ENCODE measurements at places on chromosomes 2 and 18.

GRCh38 chr2:54041135-54041534, 70.3 kb upstream of the PSME4 start:
- DNase-seq: peak; percentile 82

DNA sequence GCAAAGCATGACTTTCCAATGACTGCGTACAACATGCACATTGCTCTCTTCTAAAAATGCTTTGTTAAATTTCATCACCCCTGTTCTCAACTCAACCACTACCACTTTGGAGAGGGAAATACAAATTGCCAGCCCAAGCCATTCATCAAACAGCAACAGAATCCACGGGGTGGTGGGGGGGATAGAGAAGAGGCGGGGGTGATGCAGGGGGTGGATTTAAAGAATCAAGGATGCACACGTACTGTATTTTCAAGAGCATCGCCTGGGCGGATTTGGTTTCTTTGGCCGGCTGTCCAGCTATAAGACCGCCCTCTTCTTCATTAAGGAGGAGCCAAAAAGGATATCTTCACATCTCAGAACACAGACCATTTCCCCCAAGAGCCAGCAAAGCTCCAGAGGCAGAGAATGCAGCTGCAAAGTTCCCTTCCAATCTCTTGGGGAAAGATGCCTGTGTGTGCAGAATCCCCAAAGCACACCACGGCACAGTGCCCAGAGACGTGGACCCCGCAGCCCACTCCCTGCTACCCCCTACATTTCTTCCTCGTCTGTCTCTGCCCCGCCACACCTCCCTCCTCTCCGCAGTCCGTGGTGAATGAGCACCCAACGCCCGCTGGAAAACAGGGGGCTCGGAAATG, 977 bp downstream of the SLC8A1 start:
- no peak for DNase-seq

- no peak for DNase-seq
These were observed 110.4 kb upstream of the GULP1 start for GRCh38 chr2:188181067-188181838.

DNA sequence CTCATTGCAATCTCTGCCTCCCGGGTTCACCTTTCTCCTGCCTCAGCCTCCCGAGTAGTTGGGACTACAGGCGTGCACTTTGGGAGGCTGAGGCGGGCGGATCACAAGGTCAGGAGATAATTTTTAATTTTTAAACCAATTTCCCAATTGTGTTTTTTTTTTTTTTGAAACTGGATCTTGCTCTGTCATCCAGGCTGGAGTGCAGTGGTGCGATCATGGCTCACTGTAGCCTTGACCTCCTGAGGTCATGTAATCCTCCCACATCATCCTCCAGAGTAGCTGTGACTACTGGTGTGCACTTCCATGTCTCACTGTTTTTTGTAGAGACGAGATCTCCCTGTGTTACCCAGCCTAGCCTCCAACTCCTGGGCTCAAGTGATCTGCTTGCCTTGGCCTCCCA, 49.3 kb downstream of the GLS start:
- no peak for DNase-seq

DNA sequence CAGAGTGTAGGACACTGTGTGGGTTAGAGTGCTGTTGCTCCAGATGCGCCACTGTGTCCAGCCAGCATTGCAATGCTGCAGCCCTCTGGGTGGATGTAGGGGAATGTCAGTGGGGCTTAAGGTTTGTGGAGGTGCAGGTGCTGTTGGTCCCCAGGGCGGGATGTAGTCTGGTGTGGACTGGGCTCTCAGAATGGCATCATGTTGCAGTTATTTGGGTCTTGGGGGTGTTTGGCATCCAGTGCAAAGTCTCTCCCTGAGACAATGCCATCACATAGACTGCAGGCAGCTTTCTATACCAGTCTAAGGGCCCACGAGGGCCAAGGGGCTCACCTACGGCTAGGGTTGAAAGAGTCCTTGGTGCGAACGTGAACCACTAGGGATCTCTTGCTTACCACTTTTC, 275.3 kb downstream of the SOX11 start:
- DNase-seq: no peak

GRCh38 chr2:215921895-215922294, 91.5 kb downstream of the MREG start:
- no peak for DNase-seq

DNA sequence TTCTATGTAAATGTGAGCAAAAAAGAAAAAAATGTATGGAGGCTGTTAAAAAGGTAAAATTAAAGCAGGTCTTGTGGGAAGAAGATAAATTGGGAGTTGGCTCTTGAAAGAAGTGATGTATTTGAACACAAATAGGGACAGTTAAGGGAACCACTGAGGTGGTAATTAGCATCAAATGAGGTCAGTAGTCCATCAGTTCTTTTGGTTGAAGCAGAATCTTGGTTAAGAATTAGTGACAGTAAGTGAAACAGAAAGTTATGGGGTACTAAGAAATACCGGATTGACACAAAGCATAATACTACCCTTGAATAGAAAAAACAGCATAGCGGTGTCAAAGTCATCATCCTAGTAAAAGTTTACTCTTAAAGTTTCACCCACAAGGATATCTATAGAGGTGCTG, 352.6 kb upstream of the VRK2 start:
- no peak for DNase-seq

DNA sequence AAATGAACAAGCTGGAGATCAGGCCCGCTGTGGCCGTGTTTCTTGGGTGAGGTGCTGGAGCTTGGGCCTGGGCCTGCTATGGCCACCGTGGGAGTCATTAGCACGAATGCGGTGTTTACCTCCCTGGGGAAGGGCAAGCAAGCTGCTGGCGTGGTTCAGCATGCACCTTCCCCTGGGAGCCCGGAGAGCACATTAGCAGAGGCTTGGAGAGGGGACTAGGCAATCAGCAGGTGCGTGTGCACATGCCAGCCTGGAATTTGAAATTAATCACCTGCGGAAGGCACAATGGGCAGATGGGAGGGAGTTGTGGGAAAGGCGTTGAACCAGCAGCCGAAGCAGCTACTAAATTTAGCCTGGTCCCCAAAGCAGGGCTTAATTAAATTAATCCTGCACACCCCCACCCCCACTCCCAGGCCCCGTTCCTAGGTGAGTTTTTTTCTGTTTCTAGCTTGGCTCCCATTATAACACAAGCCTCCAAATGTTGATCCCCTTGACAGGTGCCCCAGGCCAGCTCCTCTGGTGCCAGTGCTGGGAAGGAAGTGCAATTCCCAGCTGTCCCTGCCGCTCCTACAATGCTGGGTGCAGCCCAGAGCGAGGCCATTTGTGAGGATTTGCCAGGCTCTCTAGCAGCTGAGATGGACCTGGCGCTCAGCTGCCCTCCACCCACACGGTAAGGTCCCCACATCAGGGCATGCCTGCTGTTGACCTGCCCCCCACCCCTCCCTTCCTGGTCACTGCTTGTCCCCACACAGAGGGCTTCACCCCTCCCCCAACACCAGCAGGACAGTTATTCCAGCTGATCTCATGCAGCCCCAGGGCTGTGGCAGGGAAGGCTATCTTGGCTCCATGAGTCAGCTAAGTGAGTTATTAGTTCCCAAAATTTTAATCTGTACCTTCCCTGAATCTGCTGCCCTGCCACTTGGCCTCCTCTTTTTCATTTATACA, 115.0 kb downstream of the ZBTB7C start:
- no peak for DNase-seq

DNA sequence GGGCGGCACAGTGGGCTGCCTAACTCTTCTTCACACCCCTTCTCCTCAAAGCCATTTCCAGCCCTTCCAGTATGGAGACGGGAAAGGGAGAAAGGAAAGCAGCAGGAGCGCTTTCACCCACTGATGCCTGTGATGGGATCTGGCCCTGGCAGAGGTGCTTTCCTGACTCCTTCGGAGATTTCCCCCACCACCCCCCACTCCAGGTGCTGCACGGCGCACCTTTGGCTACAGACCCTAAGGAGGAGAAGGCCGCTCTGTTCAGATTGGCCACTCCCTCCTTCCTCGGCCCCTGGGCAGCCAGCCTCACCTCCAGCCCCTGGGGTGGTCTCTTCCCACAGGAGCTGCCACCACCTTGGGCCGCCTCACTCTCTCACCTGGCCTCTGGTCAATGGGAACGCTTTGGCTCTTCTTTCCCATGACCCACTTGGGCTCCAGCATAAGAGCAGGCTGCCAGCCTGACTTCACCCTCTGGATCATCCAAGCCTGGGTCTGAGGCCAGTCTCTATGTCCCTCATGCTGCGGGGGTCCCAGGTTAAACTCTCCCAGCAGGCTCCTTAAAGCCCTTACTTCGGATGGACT, 18.4 kb upstream of the MAL start:
- no peak for DNase-seq

- no peak for DNase-seq
These were observed 338.7 kb downstream of the CPS1 start for GRCh38 chr2:210895132-210895531.

GRCh38 chr2:100339823-100340222, 17.5 kb upstream of the LONRF2 start:
- no peak for DNase-seq

GRCh38 chr2:46311651-46312223, 14.5 kb downstream of the EPAS1 start:
- DNase-seq: no peak

DNA sequence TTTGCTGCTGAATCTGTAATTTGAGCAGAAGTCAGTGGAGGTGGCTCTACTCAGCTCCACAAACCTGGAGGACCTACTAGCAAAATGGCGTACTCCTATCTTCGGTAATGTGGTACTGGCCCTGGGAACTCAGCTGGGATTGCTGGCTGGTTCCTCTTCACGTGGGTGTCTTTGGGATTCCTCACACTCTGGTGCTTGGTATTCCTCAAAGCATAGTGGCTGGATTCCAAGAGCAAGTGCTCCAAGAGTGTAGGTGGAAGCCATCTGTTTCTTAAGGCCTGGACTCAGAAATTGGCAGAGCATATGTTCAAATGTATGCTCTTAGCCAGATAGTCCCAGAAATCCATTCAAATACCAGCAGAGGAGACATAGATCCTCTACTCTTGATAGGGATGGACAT, 281.9 kb upstream of the CDH7 start:
- DNase-seq: no peak

GRCh38 chr2:119252186-119253113, 28.8 kb downstream of the STEAP3 start:
- DNase-seq: no peak

- no peak for DNase-seq
These were observed 29.9 kb downstream of the LOXHD1 start for GRCh38 chr18:46627136-46627535.

- DNase-seq: no peak
These were observed 206.7 kb downstream of the AFF3 start for GRCh38 chr2:99935662-99936061.

DNA sequence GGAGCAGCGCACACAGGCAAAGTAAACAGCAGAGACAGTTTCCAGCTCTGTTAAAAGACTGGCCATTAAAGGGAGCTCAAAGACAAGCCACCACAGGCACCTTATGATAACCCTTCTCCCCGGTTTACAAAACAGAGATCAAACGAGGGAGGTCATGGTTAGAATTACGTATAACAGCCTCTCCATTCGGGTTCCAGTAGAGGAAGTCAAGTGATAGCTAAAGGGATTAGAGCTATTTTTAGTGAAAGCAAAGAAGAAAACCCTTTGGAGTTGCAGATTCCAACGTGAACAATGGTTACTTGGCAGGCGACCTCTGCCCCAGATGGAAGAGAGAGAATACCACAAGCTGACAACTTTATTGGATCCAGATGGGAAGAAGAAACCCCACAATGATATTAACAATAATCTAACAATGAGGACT, 31.2 kb upstream of the EDAR start:
- DNase-seq: no peak

- no peak for DNase-seq
These were observed 110.9 kb downstream of the NAB1 start for GRCh38 chr2:190759749-190760213.

GRCh38 chr2:128536925-128537620, 218.4 kb upstream of the HS6ST1 start:
- DNase-seq: no peak

DNA sequence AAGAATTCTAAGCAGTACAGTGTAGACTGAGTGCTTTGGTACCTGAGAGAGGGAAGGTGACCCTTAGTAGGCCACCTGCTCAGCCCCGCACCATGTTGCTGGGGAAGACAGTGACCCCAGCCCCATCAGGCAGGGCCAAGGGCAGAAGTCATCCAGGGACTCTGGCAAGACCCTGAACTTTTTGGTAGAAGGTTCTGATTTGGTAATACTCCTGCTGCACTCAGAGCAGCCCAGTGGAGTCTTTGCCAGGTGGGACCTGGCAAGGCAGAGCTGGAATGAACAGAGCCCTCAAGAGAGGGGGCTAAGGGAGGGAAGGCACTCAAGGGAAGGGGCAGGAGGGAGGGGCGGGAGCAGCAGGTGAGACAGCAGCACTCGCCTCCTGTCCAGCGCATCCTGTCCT, 191.2 kb downstream of the MGAT5 start:
- DNase-seq: no peak

DNA sequence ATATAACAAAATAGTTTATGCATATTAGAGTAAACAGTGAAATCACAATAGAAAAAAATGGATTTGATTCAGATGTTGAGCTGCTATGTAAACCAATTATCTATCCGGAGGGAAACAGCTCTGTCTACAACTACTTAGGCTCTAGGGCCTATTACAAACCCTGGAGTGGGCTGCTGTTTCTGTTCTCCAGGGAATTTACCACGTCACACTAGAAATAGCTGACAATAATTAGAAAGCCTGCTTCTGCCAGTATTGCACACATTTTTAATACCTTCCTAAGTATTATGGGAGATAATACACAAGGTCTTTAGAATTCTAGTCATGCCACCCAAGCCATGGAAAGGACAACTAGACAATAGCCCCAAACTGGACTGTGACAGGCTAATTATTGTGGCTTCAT, 411.1 kb downstream of the FIGN start:
- DNase-seq: no peak

GRCh38 chr18:7334973-7335568, 104.2 kb downstream of the LRRC30 start:
- DNase-seq: no peak

DNA sequence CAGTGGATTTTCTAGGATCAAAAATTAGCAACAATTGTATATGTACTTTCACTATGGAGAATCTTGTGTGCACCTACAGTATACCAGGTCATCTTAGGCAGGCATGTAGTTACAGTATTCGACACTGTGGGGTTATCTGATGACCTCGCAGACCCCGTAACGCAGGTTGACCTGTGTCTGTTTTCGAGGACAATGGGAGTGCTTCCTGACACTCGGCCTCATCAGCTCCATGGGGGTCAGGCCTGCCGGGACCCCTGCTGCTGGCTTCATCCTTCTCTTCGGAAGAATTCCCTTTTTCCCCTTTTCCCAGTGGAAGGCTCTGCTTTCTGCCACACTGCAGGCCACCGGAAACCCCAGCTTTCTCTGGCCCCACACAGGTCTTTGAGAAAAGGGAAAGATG, 102.8 kb upstream of the TMEM18 start:
- DNase-seq: peak; percentile 26

DNA sequence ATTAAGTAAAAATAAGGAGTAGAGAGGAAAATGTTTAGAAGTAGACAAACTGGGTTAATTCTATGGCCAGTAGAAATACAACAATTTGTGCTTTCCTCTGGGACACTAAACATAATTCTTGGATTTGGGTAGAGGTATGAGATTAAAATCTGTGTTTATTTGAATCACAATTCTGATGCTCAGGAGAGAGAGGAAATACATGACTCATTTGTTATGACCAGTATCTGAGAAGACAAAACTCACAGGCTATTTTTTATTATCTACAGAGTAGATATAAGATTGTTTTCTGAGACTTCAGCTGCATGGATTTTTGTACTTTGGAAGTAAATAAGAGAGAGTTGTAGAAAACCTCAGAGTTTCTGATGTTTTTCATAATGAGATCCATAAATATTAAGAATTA, 315.7 kb upstream of the CWC22 start:
- no peak for DNase-seq

- DNase-seq: no peak
These were observed 111.6 kb downstream of the AGAP1 start for GRCh38 chr2:235605312-235606003.

- no peak for DNase-seq
These were observed 36.2 kb upstream of the BMP10 start for GRCh38 chr2:68907232-68907919.

Measured in stimulated activated effector memory CD8-positive, alpha-beta T cell treated with anti-CD3 and anti-CD28 coated beads, Interleukin-12 subunit alpha, Interleukin-12 subunit beta, amount 100 ng/mL, for 72 hours (primary cell).